ENCODE measurements at places on chromosomes 13 and 19. TPM values are rescaled to one million over a fixed set of nuclear protein-coding genes. Genes with fewer than 3 reads are reported as not detected.

GRCh38 chr19:11485245-11485837 is 4.5 kb upstream of the ELAVL3 start:
- no peak overlapping the region for H3K27ac ChIP-seq
- H3K4me3 ChIP-seq = no peak overlapping the region
- no peak for DNase-seq
- no peaks in the 10 kb centered on the region for H3K36me3 ChIP-seq

DNA sequence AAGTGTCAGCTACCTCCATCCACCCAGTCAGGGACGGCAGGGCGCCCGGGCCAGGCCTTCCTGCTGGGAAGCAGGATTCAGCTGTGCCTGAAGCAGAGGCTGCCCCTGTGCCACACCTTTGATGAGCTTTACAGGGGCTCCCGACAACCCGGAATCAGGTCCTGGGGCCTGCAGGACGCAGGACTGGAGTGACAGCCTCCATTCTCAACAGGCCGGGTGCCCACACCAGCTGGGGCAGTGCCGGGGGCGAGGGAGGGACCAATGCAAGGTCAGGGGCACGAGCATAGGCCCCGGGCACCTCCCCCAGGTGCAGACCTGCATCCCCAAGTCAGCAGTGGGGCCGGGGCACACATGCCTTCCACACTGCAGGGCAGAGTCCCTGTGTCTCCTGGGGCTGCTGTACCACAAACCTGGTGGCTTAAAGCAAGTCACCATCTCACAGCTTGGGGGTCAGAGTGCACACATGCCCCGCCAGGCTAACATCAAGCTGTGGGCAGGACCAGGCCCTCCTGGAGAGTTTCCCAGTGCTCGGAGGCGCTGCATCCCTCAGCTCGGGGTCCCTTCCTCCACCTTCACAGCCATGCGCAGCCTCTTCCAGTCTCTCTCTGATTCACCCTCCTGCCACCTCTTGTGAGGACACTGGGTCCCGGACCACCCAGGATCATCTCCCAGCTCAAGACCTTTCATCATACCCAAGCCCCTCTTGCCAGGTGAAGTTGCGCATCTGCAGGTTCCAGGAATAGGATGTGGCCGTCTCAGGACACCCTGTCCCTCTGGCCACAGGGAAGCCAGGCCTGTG is 13.4 kb downstream of the UBXN6 start:
- no peaks in the 10 kb centered on the region for H3K27me3 ChIP-seq
- peaks cover 55% of the 10 kb centered on the region for H3K36me3 ChIP-seq
- peaks cover 45% of the 10 kb centered on the region for H3K4me1 ChIP-seq
- H3K27ac ChIP-seq = no peak overlapping the region
- H3K4me3 ChIP-seq = no peak overlapping the region

DNA sequence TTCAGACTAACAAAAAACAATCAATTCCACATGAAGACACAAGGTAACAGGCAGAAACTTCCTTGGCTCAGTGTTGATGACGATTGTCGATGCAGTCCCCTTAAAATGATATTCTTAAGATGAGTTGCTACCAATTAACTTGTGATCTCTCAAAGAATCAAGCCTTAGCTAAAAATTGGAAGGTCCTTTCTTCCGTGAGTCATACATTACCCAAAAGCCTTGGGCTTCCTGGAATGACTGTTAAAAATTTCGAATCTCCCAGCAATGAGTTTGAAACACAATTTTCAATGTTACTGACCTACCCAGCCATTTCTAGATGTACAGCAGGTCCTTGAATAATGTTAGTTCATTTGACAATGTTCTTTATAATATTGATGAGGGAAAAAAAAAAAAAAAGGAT is 28.0 kb upstream of the RB1 start:
- no peaks in the 10 kb centered on the region for H3K27me3 ChIP-seq
- no peak overlapping the region for H3K4me3 ChIP-seq
- H3K36me3 ChIP-seq = no peaks in the 10 kb centered on the region
- H3K27ac ChIP-seq = no peak overlapping the region
- no peak for DNase-seq

Gene ZSCAN4
- 0.14 TPM for total RNA-seq

Gene THAP8
- 3.8 TPM for total RNA-seq
